Thoracic aorta (tissue), 2 donors: ENCODE measurements at places on chromosomes 4 and X. TPM values are rescaled to one million over a fixed set of nuclear protein-coding genes. Genes with fewer than 3 reads are reported as not detected.

Gene PKD2
- total RNA-seq = 259 TPM

Gene GPR50
- total RNA-seq = not detected

- no peak for DNase-seq
These were observed 162.7 kb upstream of the MBNL3 start for GRCh38 chrX:132651421-132652086.

GRCh38 chr4:164424846-164425245 lies 329.1 kb upstream of the SMIM31 start:
- DNase-seq = no peak

DNA sequence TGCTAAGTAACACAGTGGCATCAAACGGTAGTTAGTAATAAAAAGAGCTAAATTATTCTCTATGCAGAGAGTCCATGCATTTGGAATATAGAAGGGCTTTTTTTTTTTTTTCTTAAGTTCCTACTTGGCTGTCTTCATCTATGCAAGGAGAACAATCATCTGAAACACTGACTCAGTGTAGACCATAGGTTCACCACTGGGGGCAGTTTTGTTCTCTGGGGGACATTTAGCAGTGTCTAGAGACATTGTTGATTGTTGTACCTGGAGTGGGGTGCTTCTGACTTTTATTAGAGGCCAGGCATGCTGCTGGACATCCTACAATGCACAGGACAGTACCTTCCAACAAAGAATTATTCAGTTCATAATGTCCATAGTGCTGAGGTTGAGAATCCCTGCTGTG lies 41.2 kb downstream of the TMA16 start:
- no peak for DNase-seq

GRCh38 chr4:156537286-156537685 lies 434.3 kb downstream of the PDGFC start:
- DNase-seq = no peak
